GM23338 (cell line): ENCODE measurements at places on chromosomes 16 and 17. TPM values are rescaled to one million over a fixed set of nuclear protein-coding genes. Genes with fewer than 3 reads are reported as not detected.

DNA sequence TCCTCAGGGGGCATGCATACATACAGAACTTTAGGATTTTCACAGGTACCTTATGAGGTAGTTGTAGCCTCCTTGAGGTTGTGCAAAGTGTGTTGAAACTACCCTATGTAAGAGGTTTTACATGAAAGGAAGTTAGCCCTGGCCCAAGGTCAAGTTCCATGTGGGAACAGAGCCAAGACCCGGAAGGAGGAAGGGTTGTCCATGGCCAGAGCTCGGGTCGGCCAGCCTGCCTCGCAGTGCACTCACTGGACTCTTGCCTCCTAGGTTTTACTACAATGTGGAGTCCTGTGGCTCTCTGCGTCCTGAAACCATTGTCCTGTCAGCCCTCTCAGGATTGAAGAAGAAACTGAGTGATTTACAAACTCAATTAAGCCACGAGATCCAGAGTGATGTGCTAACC is 8.2 kb downstream of the POLR2C start:
- H3K27ac ChIP-seq, result peak overlapping the region; percentile 32; the same call in 1 of the 2 replicates
- H3K4me3 ChIP-seq, result no peak overlapping the region
- H3K27me3 ChIP-seq, result no peaks in the 10 kb centered on the region
- peaks cover 29% of the 10 kb centered on the region for H3K4me1 ChIP-seq
- H3K36me3 ChIP-seq, result peaks cover 41% of the 10 kb centered on the region

DNA sequence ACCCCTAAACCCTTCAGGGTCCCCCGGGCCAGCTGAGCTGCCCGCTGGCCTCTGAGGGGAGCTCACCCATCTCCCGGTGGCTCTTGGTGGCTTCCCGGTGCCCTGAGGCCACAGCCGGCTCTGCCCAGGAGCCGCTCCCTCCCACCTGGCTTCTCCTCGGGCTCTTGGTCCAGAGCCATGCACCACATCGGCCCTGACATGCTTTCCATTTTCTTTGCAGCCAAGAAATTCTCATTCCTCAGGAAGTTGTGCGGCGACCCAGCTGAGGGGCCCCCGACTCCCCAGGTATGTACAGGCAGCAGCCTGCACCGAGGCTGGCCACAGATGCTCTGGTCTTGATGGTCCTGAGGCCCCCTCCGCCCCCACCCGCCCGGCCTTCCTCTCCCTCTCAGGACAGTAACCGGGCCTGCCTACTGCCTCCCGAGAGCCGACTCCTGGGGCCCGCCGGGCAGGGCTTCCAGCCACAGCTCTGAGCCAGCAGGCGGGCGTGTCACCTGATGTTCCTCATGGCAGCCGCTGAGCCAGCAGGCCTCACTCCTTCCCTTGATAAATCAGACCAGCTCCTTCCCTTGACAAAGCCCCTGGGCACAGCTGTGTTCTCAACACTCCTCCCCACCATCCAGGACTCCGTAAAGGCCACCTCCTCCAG is 28.4 kb upstream of the ZFPM1 start:
- H3K4me1 ChIP-seq, result no peaks in the 10 kb centered on the region
- no peak overlapping the region for H3K4me3 ChIP-seq
- no peaks in the 10 kb centered on the region for H3K36me3 ChIP-seq
- H3K27me3 ChIP-seq, result no peaks in the 10 kb centered on the region
- no peak overlapping the region for H3K27ac ChIP-seq
- no peak for DNase-seq

Gene MMP28
- total RNA-seq, result not detected in 2 replicates

DNA sequence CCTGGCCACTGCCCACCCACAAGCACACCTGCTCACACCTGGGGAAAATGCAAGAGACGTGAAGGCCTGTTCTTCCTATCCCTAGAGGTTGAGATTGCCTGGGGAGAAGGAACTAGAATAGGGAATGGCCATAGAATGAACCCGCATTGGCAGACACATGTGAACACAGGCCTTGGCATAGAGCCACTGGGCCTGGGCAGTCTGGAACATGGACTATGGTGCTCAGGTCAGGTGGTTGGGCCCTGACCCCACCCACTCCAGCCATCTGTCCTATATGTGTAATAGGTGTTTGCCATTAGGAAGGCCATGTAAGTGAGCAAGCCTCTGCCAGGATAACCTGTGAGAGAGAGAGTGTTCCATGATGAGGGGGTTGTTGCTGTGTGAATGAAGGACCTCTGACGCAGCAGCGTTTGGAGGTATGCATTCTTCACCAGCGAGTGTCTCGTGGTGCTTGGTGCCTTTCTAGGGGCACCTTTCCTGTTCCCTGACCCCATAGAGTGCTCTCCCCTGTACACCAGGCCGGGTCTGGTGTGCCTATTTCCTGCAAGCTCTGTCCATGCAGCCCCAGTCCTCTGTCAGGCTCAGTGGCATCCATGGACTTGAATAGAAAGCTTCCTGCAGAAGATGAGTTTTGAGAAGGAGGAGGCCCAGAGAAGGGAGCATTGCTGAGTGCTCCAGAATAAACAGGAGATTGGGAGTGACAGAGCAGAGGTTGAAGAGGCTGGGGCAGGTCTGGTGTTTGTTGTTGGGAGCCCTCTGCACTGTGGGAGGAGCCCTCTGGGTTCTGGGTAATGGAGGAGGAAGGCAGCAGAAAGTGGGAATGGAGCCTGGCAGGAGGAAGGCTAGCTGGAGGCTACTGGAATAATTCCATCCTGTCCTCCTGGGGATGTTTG is 15.6 kb downstream of the CTRL start:
- peaks cover 18% of the 10 kb centered on the region for H3K4me1 ChIP-seq
- H3K36me3 ChIP-seq, result no peaks in the 10 kb centered on the region
- peak overlapping the region; percentile 70; the same call in 1 of the 2 replicates for H3K27ac ChIP-seq
- no peaks in the 10 kb centered on the region for H3K27me3 ChIP-seq

GRCh38 chr17:48016112-48016511 is 21.5 kb downstream of the COPZ2 start:
- no peak for DNase-seq
- peaks cover 24% of the 10 kb centered on the region for H3K27me3 ChIP-seq
- no peak overlapping the region for H3K4me3 ChIP-seq

Gene BAIAP3
- 13.0 and 23.0 TPM in 2 replicates for total RNA-seq

- peaks cover 41% of the 10 kb centered on the region for H3K4me1 ChIP-seq
- H3K4me3 ChIP-seq, result peak overlapping the region; percentile 93
- H3K36me3 ChIP-seq, result no peaks in the 10 kb centered on the region
- peak overlapping the region; percentile 88 for H3K27ac ChIP-seq
- H3K27me3 ChIP-seq, result 0 out of 2 replicates have a peak, but pooled peaks cover 5% of the 10 kb centered on the region
These were observed 744 bp downstream of the CMIP start for GRCh38 chr16:81445143-81445961.

Gene KCNH6
- 2.8 and 3.0 TPM in 2 replicates for total RNA-seq

Gene FOXJ1
- total RNA-seq, result 8.7 and 12.3 TPM in 2 replicates

DNA sequence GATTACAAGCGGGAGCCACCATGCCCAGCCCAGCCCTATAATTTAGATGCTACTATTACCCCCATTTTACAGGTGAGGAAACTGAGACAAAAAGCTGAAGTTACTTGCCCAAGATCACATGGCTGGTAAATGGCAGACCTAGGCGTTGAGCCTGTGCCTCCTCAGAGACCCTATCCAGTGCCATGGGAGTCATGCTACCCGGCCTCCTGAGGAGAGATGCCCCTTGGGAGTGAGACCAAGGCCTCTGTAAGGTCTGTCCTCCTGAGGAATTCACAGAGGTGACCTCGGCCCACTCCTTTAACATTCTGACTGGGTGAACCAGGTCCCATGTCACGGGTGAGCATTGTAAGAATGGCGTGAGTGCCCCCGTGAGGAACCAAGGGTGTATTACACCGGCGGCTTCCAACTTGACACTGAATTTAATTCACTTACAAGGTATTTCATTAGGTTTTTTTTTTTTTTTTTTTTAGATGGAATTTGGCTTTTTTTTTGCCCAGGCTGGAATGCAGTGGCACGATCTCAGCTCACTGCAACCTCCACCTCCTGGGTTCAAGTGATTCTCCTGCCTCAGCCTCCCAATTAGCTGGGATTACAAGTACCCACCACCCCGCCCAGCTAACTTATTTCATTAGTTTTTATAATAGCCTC is 95.7 kb downstream of the ABCC6 start:
- H3K27me3 ChIP-seq, result no peaks in the 10 kb centered on the region
- peaks cover 36% of the 10 kb centered on the region for H3K36me3 ChIP-seq
- peak; percentile 93 for DNase-seq

DNA sequence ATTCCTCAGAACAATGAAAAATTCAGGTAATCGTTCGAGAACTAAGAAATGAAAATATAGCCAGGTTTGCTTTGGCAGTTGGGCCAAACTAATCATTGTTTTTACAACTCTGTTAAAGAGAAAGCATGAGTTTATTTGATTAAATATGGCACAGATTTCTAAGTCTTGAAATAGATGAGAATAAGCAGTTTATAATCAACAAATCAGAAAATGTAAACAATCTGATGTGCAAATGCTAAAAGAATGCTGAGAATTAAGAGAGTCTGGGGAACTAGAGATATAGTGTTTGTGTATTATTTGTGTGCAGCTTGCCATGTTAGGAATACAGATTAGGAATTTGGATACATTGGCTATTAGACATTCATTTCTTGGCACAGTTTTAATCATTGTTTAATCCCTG is 212.5 kb downstream of the TANC2 start:
- H3K27ac ChIP-seq, result no peak overlapping the region
- H3K4me3 ChIP-seq, result no peak overlapping the region
- H3K36me3 ChIP-seq, result peaks cover 4% of the 10 kb centered on the region; the same call in 1 of the 2 replicates
- H3K27me3 ChIP-seq, result no peaks in the 10 kb centered on the region
